ENCODE measurements at places on chromosomes 2 and 18.

GRCh38 chr18:57768537-57769326, 34.4 kb downstream of the ATP8B1 start:
- DNase-seq = no peak

- no peak for DNase-seq
Observed at GRCh38 chr2:210611466-210611865, 55.1 kb downstream of the CPS1 start.

- DNase-seq = no peak
Observed at GRCh38 chr2:109105113-109105512, 23.9 kb upstream of the SH3RF3 start.

DNA sequence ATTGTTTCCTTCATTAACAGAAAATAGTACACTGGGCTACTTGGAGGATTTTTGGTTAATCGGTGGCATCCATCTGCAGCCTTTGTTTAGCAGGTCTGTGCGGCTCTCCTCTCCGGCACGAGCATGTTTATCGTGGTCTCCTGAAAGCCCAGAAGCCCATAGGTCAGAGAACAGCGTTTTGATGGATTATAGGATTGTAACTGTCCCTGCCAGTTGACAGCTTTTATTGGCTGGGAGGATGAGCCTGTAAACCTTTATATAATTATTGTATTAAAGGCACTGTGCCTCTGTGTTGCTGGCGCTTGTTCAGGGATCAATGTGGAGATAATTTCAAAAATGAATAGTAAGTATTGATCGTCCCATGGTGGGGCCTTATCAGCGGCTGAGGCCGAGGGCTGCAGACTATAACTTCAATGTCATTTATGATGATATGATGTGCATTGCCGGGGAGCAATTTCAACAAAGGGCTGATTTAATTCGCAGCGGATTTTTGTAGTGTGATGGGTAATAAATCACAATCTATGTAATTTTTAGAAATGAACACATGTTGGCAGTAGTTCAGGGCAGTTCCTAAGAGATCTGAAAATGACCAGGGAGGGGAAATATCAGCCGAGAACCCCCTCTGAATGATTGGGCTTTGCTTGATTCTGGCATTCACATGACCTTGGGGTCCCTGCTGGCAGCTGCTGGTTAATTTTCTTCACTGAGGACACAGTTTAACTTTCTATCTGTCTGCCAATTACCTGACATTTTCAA, 736.1 kb downstream of the GALR1 start:
- no peak for DNase-seq

GRCh38 chr18:62446511-62446910, 76.3 kb upstream of the ZCCHC2 start:
- DNase-seq = no peak

DNA sequence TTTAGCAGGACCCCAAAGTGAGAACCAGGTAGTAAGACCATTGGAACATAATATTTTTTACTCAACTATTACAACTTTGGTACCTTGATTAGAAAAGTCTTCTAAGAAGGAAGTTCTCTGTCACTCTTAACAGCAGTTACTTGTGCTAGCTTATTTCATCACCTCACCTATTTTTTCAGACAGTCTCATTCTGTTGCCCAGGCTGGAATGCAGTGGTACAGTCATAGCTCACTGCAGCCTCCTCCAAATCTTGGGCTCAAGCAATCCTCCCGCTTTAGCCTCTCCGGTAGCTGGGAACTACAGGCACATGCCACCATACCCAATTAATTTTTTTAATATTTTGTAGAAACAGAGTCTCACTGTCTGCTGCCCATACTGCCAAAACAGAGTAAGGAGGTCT, 18.0 kb downstream of the ARPC2 start:
- DNase-seq = no peak

DNA sequence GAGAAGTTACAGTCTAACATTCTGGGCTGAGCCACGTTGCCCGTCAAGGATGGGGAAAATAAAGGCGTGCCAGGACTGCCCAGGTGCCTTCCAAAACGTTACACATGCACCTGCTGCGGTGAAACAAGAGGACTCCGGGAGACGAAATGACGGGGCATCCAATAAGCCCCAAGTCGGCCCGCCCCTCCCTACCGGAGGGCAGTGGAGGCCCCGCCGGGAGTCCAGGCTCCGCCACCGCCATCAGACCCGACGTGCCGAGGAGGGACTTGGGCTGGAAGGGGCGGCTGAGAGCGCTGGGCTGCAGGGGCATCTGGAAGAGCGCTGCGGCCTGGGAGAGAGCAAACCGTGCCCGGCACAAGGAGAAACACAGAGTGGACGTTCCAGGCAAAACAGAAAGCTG, 112.5 kb upstream of the GPC1 start:
- DNase-seq = no peak

DNA sequence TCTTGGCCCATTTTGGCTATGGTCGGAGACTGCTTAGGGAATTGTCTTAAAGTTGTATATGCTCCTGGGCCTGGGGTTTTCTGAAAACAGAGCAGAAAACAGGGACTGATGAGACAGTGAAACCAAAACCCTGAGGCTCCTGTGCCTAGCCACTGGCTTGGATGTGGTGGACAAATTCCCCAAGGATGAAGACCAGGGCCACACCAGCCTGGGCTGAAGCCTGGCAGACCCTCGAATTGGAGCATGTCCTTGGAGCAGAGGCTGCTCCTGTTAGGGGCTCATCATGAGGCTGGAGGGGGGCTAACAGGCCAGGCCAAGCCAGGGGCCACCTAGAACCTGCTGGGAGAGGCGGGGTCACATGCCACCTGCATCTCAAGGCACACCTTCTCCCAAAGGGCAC, 68.1 kb downstream of the STPG4 start:
- DNase-seq = no peak

DNA sequence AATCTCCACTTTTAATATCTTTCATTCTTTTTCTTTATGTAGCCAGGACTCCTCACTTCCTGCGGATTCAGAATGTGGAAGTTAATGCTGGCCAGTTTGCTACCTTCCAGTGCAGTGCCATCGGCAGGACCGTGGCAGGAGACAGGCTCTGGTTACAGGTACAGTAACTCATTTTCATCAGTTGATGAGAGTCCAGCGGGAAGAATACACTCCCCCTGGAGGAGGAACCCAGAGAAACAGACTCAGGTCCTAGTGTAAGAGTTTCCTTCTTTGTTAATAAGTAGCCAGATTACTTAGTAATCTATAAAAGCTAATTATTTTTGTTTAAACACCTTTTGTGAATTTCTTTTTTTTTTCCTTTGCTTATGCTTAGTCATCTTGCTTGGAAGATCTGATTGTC, 359.4 kb downstream of the PTPRM start:
- no peak for DNase-seq

DNA sequence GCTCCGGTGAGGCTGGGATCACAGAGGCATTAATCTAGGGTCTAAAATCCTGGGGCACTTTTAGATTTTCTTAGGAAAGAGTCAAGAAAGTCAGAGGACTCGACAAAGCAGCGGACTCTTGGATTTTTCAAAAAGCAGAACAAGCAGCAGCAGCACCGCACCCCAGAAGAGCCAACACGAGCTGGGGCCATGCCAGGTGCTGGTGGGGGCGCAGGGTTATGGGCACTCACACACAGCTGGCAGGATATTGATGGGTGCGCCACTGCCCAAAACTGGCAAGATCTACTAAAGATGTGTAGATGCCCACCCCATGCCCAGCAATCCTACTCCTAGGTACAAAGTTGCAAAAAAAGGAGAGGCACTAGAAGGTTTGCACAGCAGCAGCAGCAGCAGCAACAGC, 33.9 kb upstream of the SEMA4C start:
- DNase-seq = no peak
